ENCODE measurements at places on chromosomes 12 and 14. TPM values are rescaled to one million over a fixed set of nuclear protein-coding genes. Genes with fewer than 3 reads are reported as not detected.

Gene SIX6
- not detected for total RNA-seq

Gene P2RX2
- total RNA-seq, result not detected

Gene KRT6C
- total RNA-seq, result not detected

Gene UBR7
- total RNA-seq, result 28.4 TPM

Gene KCNA5
- 0.02 TPM for total RNA-seq

Gene CMA1
- total RNA-seq, result not detected

Gene SLC25A47
- total RNA-seq, result not detected

Gene VSX2
- total RNA-seq, result not detected

Gene POTEM
- total RNA-seq, result not detected

Gene PTPN6
- total RNA-seq, result not detected

Gene HECTD4
- total RNA-seq, result 3.6 TPM

Gene CELA1
- not detected for total RNA-seq

Gene TGM1
- total RNA-seq, result 0.74 TPM

Gene STAB2
- total RNA-seq, result not detected

Gene CMTM5
- total RNA-seq, result not detected

Gene TOMM20L
- not detected for total RNA-seq

Gene KRT73
- total RNA-seq, result not detected

Gene KRT5
- not detected for total RNA-seq

Gene AVPR1A
- not detected for total RNA-seq

Gene RNASE1
- 2.1 TPM for total RNA-seq

Gene KLRK1
- not detected for total RNA-seq

Gene KCNH5
- 0.68 TPM for total RNA-seq

Gene CCDC175
- total RNA-seq, result not detected

Gene TMEM119
- 1.9 TPM for total RNA-seq

Gene ST8SIA1
- total RNA-seq, result 8.9 TPM

Gene RBM25
- total RNA-seq, result 22.5 TPM

Gene PDE3A
- total RNA-seq, result 8.9 TPM

Gene RILPL2
- total RNA-seq, result 3.5 TPM
